T-cell (primary cell): ENCODE measurements at places on chromosomes 16 and 17. TPM values are rescaled to one million over a fixed set of nuclear protein-coding genes. Genes with fewer than 3 reads are reported as not detected.

TM4SF5 gene
- not detected for total RNA-seq

TBC1D3E gene
- not detected for total RNA-seq

ZP2 gene
- total RNA-seq: not detected

MYOCD gene
- total RNA-seq: not detected

SYNGR3 gene
- total RNA-seq: 1.1 TPM
